ENCODE measurements at places on chromosomes 13 and 19.
A peak's percentile ranks its signal among the peaks of the same experiment; 100 is the strongest.

- DNase-seq, result peak; percentile 6
Observed at GRCh38 chr13:62747629-62748028, 1332.0 kb upstream of the PCDH20 start.

DNA sequence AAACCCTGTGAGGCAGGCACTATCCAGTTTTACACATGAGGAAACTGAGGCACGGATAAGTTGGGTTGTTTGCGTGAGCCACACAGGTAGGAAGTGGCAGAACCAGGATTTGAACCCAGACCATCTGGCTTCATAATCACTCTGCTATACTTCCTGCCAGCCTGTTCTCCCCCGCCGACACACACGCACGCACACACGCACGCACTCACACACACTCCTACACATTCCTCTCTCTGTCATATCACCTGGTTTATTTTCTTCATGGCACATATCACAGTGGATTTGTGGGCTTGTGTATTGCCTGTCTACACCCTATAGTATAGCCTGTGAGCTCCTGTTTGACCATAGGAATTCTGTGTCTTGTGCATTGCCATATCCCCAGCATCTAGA, 140.0 kb downstream of the SIPA1L3 start:
- DNase-seq, result no peak

DNA sequence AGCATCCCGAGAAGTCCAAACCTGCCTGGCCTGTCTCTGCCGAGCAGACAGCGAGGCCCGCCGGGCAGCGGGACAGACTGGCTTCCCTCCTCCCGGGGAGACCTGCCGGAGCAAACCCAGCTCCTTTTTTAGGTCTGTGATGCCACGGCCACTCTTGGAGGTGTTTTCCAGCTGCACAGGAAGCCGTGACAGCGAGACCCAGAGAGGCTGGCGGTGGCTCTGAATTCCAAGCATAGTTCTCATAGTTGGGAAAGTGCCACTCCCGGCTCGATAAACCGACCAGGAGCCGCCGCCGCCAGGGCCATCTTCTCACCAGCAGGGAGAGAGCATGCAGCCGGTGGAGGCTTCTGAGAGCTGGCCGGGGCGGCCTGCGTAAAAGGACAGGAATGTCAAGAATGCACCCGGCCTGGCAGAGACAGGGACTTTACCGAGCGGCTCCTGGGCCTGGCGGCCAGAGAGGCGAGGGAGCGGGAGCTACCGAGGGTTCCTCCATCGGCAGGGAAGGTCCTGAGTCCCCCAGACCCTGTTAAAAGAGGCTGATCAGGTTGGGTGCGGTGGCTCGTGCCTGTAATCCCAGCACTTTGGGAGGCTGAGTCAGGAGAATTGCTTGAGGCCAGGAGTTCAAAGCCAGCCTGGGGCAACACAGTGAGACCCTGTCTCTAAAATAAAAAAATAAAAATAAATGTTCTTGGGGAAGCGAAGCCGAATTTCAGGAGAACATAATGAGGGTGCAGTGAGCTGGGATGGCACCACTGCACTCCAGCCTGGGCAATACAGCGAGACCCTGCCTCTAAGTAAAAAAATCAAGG, 64.9 kb downstream of the GADD45B start:
- no peak for DNase-seq

GRCh38 chr19:40282920-40283319, 2.2 kb downstream of the AKT2 start:
- no peak for DNase-seq

- no peak for DNase-seq
Observed at GRCh38 chr13:38283346-38283745, 66.3 kb upstream of the UFM1 start.

GRCh38 chr19:53892981-53893325, 11.0 kb downstream of the PRKCG start:
- peak; percentile 44 for DNase-seq

DNA sequence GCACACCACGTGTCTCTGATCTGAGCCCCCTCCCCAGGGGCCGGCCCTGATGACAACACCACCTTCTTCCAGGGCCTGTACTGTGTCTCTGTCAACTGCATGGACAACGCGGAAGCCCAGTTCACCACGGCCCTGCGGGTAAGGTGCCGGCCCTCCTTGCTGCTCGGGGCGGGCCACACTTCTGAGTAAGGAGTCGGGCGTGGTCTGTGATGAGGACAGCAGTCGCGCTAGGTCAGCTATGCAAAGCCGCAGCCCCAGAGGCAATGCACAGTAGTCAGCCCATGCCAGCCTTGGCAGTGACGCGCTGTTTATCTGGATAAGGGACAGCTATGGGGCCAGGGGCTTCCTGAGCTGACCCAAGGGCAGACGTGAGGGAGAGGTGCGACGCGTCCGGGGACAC, 24.6 kb downstream of the MAU2 start:
- no peak for DNase-seq

DNA sequence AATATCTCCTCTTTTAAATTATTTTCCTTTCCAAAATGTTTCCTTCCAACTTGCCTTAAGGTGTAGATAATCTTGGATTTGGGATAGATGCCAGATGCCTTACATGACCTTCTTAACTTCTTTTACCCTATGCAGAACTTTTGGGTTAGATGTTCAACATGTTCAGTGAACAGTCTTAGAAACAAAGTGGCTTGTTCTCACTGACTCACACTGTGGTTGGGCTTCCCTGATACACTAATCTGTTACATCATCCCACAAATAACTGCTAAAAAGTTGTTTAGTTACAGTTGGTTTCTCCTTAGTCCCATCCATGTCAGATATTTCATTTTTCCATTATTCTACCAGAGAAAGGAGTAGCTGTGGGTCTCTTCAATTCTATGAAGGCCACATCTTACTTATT, 2638.2 kb downstream of the PCDH9 start:
- no peak for DNase-seq

- no peak for DNase-seq
Observed at GRCh38 chr19:24046550-24046949, 40.4 kb upstream of the ZNF254 start.

Data from NB4 (cell line).